ENCODE measurements at places on chromosomes 12 and 14. TPM values are rescaled to one million over a fixed set of nuclear protein-coding genes. Genes with fewer than 3 reads are reported as not detected.
A peak's percentile ranks its signal among the peaks of the same experiment; 100 is the strongest.

DNA sequence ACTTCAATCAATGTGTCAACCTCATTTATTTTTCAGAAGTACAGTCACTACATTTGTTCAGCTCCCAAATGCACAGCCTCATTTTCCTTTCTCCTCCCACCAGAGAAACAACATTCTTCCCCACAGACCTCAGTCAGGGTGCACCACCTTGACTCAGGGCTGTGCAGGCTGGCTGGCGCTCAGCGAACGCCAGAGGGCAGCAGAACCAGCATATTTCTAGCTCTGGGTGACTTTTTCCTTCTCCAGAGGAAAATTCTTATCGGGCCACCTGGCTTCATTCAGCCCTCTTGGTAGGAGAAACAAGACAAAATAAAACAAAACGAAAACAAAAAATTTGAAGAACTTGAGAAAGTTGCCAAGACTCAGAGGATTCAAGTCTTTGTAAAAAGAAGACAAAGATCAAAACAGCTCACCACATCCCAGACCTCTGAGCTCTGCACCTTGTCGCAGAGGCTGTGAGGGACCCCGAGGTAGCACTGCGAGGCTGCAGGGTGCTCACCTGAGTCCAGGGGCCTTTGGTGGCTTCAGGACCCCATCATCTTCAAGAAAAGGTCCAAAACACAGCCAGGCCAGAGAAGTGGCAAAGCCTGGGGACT lies 33.7 kb downstream of the PAH start:
- peak; percentile 20 for DNase-seq

DNA sequence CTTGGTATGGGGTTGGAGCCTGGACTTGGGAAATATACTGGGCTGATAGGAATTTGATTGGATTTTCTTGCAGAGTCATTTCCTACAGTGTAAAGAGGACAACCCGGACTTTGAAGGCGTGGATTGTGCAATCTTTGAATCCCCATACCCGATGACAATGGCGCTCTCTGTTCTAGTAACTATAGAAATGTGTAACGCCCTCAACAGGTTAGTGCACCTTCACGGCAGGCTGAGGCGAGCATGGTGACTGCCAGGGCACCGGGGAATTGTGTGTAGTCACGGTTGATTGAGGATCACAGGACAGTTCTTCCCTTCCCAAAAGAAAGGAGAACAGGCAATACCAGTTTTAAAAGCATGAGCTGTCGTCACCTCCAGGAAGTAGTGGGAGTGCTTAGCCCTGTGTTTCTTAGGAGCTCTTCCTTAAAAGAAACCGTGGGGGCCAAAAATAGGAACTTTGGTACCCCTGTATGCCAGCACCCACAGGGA lies 58.3 kb downstream of the ANAPC7 start:
- DNase-seq, result no peak

- no peak for DNase-seq
Measured at GRCh38 chr12:63826006-63826585, 18.4 kb upstream of the SRGAP1 start.

- DNase-seq, result no peak
Measured at GRCh38 chr12:30928356-30929244, 2.1 kb downstream of the TSPAN11 start.

GRCh38 chr14:38127356-38127755 lies 80.3 kb upstream of the SSTR1 start:
- DNase-seq, result no peak

Gene AQP5
- 2.6 TPM for polyA plus RNA-seq

Data from heart right ventricle (tissue), 16 donors.